AG10803 (cell line): ENCODE measurements at places on chromosomes 16 and 17.
A peak's percentile ranks its signal among the peaks of the same experiment; 100 is the strongest.

DNA sequence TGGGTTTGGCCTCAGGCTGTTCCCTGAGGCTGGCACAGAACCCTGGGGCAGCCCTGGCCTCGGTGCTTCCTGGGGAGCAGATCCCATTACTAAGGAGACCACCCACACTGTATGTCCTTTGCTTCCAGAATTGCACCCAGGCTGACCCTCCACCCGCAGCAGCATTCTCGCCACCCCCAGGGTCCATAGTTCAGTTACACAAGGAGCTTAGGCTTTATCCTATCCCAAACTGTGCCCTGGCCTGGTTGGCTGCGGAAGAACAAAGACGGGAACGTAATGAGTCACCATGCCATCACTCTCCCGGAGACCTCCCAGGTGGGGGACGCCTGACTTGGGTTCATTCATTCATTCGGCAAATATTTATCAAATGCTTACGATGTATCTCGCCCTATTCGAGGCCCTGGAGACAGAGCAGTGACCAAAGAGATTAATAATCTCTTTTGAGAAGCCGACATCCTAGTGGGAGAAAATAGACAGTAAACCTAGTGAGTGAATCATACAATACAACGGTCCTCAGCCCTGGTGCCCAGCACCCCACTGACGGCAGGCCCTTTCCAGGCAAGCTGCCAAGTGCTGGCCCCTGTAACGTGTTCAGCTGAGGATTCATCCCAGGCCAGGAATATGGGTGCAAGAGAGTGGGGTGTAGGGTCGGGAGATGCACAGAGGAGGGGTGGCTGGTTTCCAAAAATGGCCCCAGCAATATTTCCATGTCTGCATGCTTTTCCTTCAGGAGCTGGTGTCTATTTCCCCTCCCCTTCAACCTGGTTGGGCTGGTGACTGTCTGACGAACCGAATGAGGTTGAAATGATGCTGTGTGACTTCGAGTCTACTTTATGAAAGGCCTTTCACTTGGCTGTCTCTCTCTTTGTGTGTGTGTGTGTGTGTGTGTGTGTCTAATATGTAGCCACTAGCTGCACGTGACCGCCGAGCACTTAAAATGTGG is 134.2 kb downstream of the MGAT5B start:
- DNase-seq, result peak; percentile 27

GRCh38 chr17:60947100-60947499 is 269.4 kb downstream of the BCAS3 start:
- DNase-seq, result peak; percentile 51

- no peak for DNase-seq
Observed at GRCh38 chr16:47284999-47285398, 141.3 kb upstream of the NETO2 start.

DNA sequence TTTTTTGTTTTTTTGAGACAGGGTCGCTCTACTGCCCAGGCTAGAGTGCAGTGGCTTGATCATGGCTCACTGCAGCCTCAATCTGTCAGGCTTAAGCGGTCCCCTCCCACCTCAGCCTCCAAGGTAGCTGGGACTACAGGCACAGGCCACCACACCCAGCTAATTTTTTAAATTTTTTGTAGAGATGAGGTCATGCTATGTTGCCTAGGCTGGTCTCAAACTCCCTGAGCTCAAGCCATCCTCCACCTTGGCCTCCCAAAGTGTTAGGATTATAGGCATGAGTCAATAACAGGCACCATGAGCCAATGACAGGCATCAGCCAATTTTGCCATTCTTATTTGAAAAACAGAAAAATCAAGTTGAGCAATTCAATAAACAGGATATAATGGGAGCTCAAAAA is 125.0 kb downstream of the SPAG9 start:
- DNase-seq, result no peak

- DNase-seq, result no peak
Observed at GRCh38 chr16:50441486-50442157, 72.8 kb upstream of the BRD7 start.

- no peak for DNase-seq
Observed at GRCh38 chr17:72622661-72623433, 469.6 kb downstream of the SLC39A11 start.

DNA sequence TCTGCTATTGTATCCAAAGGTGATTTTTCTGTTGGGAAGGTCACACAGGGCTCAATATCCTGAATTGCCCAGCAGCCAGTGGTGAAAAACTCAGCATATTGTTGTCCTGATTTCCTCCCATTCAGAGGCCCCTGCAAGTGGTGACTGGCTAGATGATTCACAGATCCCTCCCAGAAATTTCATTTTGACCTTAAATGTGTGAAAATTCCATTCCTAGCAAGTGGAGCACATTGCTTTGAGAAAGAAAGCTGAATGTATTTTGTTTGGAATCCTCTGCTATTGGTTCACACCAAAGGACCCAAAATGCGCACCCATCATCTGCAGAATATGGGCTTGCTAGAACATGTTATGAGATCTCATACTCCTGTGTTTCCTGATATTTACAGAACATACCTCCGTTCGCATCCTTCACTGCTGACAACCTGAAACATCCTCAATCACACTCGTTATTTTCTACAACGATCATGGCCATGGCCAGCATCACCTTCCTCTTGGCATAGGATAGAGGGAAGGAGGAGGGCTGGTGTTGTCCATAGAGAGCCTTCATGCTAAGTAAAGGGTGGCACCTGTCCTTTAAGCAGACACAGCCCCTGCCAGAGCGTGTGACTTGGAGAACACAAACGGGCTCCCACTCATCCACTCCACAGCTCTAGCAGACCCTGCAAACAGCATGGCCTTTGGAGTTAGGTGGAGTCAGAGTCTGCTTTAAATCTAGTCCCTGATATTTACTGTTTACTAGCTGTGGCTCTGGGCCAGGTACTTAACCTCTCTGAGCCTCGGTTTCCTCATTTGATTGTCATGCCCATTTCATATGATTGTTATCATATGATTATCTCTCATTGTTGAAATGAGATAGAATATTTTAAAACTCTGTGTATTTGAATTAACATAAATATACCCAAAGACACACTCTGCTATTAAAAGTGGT is 30.4 kb upstream of the NFAT5 start:
- peak; percentile 66 for DNase-seq
